ENCODE measurements at places on chromosomes 2 and 18.

DNA sequence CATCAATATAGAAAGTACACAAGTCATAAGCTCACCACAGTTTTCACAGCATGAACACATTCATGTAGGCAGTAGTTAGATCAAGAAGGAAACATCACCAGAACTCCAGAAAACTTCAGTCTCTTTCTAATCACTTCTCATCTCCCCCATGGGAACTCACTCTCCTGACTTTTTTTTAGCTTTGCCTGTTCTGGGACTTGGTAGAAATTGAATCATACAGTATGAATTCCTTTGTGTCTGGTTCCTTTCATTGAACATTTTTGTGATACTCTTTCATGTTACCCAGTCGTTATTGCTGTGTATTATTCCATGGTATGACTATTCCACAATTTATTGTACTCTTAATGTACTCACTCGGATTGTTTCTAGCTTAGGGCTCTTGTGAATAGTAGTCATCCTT lies 160.2 kb downstream of the TAF4B start:
- peak; percentile 66 for DNase-seq

DNA sequence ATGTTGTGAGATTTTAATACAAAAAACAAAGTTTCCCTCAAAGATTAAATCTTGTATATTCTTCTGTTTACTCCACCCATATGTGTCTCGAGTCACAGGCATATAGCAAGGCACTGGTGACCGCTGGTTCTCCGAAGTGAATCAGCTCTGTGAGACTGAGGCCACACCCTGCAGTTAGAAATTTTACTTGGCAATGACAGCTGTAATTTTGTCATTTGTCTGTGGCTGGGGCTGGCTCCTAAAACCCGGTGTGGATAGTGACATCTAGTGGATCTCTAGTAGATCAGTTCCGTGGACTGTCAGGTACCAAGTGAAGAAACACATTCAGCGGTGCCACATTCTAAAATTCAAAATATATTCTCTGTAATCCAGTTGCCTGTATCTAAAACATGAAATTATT lies 278.0 kb downstream of the NEDD4L start:
- peak; percentile 90 for DNase-seq

- DNase-seq: no peak
These were observed 3.5 kb upstream of the B3GNT7 start for GRCh38 chr2:231391981-231392380.

DNA sequence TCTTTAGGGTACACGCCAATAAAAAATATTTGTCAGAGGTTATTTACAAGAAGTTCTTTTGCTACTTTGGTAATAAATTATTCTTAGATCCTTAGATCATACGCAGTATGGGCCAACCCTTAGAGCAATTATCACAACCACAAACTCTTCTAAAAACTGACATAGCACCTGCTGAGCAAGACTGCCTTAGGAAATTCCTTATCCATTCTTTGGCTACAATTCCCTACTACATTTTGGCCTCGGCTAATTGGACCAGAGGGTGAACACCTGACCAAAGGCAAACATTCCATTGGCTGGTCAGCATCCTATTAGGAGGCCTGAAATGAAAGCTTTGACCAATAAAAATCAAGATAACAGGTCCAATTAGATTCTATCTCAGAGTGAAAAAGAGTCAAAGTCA lies 147.6 kb upstream of the CCDC68 start:
- no peak for DNase-seq

GRCh38 chr2:86044045-86044444 lies 61.6 kb downstream of the POLR1A start:
- DNase-seq: no peak

GRCh38 chr2:196337208-196337953 lies 166.0 kb upstream of the STK17B start:
- DNase-seq: peak; percentile 58

DNA sequence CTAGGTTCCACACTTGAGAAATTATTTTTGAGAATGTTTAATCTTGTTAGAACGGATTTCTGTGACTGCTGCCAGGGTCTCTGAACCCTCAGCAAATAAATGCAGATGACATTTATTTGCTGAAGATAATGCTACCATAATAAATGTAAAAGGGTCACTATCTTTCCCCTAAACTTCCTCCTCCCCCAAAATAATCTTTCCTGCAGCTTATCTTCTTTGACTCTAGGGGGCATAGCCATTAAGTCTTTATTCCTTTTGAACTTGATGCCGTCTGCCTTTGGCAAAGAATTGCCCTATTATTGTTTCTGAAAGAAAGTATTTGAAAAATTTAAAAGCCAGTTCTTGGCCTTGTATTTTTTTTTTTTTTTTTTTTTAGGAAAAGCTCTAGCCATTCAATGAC lies 63.6 kb upstream of the ACSL3 start:
- peak; percentile 57 for DNase-seq

DNA sequence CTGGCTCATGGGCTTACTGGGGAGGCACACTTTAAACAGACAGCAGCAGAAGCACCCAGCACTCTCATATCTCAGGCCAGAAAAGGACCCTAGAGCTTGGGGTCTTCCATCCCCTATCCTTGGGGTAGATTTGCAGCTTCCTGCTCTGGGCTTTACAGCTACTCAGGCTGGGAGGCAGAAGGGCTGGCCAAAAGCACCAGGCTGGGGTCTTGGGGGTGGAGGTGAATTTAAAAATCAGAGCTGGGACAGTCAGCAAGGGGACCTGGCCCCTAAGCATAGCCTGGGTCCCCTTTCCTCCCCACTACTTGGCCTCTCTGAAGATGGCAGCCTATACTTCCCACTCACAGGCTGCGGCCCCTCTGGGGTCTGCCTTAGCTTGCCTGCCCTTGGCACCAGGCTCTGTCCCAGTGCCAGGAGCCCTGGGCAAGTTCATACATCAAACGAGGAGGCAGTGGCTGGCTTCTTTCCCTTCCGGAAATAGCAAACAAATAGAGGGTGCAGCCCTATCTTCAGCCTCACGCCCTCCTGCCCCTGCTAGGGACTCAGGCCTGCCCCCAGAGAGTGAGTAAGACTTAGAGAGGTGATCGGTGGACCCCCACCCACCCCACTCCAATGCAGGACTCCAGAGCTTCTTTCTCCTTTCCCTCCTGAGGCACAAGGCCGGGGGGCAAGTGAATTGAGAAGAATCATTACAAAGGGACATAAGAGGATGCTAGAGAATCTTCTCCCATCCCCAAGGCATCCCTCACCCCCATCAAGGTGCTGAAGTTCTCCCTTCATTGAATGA lies 26.0 kb upstream of the TNS1 start:
- DNase-seq: no peak

GRCh38 chr2:120959426-120959825 lies 223.8 kb downstream of the GLI2 start:
- DNase-seq: no peak

DNA sequence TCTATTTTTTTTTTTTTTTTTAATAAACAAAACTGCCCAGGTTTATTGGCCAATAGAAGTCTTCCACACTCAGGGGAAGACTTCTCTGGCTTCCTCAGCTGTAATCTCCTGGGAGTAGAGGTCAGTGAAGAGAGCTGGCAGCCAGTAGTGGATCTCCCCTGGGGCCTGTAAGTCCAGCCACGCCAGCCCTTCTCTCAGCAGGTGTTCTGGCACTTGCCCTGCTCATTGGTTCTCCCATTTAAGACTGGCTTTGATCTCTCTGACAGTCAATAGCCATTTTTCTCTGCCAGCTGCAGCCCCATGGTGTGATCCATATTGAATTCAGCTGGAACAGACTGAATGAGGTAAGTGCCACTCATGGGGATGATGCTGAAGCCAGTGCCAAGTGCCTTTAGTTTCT lies 170.6 kb upstream of the SPHKAP start:
- no peak for DNase-seq

- DNase-seq: peak; percentile 78
These were observed 79.4 kb upstream of the ASB18 start for GRCh38 chr2:236343400-236344161.

DNA sequence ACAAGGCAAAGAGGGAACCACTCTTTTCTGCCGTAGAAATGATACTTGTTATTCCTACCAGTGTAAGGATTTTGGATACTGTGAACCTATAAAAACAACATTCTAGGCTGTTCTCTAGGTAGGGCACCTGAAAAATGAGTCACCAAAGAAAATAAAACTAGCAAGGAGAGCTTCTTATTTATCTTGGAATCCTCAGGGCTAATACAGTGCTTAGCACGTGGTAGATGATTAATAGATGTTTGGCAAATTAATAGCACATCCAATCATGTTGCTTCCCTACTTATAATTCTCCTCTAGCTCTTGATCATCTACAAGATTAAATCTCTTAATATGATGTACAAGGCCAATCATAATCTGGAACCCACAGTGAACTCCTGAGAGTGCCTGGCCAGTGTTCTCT lies 73.1 kb downstream of the AAK1 start:
- DNase-seq: no peak

DNA sequence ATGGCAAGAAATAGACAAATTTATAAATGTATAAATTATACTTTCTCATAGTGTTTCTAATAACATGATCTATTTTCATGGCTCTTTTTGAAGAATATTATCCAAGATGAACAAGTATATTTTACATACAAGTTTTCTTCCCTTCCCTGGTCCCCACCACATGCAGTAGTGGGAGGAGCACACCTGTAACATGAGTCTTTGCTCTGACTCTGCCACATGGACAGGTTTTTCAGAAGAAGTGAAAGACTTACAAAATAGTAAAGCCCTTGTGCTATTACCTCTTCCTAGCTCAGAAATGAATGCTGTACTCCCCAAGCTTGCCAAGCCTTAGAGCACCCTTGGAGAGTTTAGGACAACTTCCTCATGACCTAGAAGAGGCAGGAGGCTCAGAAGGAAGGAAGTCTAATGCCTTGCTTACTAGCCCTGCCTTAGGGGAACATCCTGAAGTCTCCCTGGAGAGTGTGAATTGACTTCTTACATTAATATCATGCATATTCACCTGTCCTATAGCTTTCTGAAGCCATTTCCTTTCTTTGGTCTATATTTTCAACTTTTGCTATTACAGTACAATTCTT lies 18.4 kb downstream of the MXD1 start:
- DNase-seq: no peak
